Fibroblast of lung (primary cell): ENCODE measurements at places on chromosomes 2 and 18. TPM values are rescaled to one million over a fixed set of nuclear protein-coding genes. Genes with fewer than 3 reads are reported as not detected.

Gene C2orf66
- total RNA-seq: 0.17 and 0.26 TPM in 2 replicates

Gene ARPC2
- total RNA-seq: 130 and 199 TPM in 2 replicates

Gene RAB6D
- under 0.01 TPM in 1 of 2 replicates, not detected in the other for total RNA-seq

Gene ITPRIPL1
- 4.1 and 4.6 TPM in 2 replicates for total RNA-seq

Gene SERPINB10
- total RNA-seq: not detected in 2 replicates

Gene SERPINB3
- total RNA-seq: not detected in 2 replicates

Gene C18orf54
- total RNA-seq: 3.3 and 5.6 TPM in 2 replicates
